ENCODE measurements at places on chromosomes 7 and 10.
A peak's percentile ranks its signal among the peaks of the same experiment; 100 is the strongest.

- no peak for DNase-seq
Observed at GRCh38 chr10:102581401-102581800, 62.9 kb upstream of the TRIM8 start.

DNA sequence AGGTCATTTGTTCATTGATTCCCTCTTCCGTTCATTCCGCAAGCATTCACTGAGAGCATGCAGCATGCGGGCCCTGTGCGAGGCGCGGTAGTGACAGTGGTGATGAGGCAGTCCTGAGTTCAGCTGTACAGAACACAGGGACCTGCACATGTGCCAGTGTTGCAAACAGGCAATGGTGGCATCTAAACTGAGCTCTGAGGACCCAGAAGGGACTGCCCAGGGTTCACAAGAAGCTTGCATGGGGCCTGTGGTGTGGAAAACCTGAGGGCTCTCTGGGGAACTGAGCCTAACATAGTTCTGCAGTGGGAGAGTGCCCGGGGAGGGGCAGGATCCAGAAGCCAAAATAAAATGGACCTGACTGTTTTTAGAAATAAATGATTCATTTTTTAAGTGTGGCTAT, 13.2 kb downstream of the ZNF488 start:
- DNase-seq: no peak

- DNase-seq: no peak
Observed at GRCh38 chr7:107638594-107638993, 22.0 kb upstream of the SLC26A4 start.

DNA sequence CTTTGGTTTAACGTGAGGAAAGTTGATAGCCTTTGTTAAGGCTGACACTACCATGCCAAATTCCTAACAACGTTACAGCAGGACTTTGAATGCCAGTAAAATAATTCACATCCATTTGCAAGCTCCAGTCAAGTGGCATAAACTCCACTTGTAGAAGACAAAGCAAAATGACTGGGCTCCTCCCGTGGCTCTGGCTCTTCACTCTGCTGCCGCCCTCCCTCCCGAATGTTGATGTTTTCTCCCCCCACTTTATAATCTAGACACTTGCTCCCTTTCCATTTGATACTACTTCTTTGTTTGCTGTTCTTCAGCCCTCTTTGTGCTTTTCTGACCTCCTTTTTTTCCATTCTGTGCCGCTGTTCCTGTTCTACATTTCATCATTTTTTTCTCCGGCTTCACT, 22.8 kb upstream of the ITGB8 start:
- peak; percentile 30 for DNase-seq

DNA sequence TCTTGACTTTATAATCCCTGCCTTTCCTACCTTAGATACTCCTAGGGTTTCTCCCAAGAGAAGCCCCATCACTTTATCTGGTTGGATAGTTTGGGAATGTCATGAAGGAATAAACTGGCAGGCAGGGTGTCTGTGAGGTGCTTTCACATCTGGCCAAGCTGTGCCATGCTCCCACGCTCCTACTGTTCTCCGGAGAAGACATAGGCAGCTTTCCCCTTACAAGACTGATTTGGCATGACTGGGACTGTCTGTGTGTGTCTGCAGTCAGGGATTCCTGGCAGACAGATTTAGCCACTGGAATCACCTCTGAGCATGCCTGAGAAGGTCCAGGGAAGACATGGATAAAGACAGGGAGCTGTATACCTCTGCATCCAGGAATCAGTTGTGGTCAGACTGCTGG, 45.3 kb downstream of the HK1 start:
- no peak for DNase-seq

DNA sequence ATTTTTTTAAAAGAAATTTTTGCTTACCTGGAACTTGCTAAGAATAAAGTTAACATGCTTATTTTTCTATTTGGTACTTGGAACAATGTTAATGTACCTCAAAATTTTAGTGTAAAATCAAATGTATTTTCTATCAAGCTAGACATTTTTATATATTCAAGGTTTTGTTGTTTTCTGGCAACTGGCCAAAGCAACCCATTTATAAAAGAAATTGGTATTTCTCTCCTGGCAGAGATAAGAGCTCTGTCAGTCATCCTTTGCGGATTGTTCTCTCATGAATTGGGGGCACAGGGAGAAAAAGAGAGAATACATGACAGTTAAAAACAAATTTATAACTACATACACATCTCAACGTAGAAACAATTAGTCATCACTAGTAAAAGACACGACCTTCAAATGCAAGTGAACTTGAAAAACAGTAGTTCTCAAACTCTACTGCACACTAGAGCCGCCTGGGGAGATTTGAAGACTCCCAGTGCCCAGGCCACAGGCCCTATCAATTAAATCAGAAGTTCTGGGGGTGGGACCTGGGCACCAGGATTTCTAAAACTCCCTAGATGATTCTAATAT, 152.4 kb upstream of the LAMB4 start:
- no peak for DNase-seq

DNA sequence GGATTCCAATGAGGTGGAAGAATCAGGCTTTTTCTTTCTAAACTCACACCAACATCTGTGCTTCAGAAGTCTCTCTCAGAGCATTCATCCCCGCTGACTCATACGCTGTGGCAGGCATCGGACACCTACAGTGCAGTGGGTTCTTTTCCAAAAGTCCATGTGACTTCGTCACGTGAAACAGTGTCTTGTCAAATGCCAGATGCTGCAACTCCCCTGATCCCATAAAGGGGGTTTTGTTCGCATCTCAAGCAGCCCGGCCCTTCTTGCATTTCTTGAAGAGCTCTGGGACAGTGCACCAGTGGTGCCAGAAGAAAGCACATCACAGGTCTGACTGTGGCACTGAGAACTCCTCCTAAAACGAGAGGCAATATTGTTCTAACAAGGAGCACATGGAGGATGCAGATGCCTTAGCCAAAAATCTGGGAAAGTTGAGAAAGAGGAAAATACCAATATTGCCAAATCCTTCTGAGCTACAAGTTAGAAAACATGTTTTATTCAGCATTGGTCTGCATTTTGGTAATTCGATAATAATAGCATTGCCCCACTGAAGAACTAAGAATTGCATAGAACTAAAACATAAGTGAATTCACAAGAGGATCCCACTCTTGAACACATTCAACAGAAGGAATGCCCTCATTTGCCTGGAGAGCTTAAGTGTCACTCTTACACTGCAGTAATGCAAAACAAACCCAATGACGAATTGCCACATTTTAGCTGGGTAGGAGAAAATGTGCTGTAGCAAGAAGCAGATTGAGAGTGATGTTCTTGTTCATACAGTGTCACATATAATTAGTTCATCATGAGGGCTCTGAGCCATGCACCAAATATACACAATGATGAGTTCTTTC, 204.4 kb downstream of the CXCL12 start:
- no peak for DNase-seq

GRCh38 chr10:1677307-1677939, 59.9 kb downstream of the ADARB2 start:
- peak; percentile 1 for DNase-seq

GRCh38 chr10:49690698-49691356, 11.4 kb downstream of the C10orf53 start:
- DNase-seq: no peak

DNA sequence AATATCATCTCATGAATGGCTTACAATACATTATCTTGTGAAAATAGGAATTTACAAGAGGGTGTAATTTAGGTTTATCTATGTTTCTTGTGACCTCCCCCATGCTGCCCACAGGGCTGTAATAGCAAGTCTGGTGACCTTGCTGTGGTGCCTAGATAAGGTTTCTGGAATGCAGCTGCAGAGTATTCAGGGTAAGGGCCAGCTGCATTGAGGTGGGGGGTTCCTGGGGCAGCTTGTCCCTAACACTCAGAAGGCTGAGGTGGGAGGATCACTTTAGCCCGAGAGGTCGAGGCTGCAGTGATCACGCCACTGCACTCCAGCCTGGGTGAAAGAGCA, 5.3 kb upstream of the DHTKD1 start:
- no peak for DNase-seq

- no peak for DNase-seq
Observed at GRCh38 chr7:105719919-105720318, 138.6 kb upstream of the EFCAB10 start.

DNA sequence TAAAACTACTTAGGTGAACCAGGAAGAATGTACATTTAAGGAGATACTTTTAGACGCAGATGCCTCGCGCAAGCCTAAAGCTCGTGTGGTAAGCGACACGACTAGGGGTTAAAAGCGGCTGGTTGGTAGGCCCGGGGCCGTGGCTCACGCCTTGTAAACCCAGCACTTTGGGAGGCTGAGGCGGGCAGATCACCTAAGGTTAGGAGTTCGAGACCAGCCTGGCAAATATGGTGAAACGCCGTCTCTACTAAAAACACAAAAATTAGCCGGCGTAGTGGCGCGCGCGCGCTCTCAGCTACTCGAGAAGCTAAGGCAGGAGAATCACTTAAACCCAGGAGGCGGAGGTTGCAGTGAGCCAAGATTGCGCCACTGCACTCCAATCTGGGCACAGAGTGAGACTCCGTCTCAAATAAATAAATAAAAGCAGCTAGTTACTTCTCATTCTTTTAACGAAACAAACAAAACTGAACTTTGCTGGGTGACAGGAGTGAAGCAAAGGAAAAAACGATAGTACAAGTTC, 879 bp downstream of the NUDT5 start:
- DNase-seq: no peak

DNA sequence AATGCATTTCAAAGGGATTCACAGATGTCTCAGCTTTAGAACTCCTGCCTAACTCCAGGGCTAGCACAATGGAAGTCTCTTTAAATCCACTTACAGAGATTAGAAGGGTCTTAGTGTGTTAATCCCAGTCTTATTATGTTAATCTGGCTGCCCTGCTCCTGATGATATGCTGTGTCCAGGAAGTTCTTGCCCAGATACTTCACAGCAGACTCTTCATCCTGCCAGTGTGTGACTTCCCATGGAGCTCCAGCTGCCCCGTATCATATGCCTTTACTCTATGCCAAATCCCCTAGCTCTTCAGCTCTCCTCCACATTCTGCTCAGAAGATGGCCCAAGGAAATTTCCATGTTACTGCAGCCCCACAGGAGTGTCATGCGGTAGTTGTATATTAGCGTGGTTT, 533.8 kb downstream of the GALNT17 start:
- DNase-seq: no peak

DNA sequence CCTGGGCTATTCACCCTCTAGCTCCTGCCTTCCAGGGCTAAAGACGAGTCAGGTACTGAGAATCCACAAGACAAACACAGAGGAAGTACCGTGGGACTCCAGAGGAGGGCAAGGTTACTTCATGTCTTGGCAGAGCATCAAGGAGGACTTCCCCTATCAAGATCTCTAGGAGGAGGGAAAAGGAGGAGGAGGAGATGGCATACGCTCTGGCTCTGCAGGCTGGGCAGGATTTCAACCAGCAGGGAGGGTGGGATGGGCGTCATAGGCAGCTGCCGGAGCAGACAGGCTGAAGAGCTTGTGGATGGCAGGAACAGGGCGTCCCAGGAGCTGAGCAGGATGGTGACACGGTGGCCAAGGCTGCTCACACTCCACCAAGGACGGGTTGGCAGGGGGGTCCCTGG, 21.3 kb downstream of the MDH2 start:
- no peak for DNase-seq

DNA sequence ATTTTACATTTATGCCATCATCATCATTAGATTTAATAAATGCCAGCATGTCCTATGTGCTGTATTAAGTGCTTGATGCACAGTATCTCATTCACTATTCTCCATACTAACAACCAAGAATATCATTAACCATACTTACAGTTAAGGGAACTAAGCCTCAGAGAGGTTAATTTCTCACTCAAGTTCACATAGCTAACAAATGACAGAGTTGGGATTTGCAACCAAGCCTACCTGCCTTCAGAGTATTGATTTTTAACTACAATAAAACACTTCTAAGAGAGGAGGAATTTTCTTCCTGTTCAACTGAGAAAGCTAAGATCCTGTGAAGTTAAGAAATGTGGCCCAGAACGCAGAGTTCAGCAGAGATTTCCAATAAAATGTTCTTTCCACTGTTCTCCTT, 403.0 kb downstream of the KCNMA1 start:
- DNase-seq: no peak

DNA sequence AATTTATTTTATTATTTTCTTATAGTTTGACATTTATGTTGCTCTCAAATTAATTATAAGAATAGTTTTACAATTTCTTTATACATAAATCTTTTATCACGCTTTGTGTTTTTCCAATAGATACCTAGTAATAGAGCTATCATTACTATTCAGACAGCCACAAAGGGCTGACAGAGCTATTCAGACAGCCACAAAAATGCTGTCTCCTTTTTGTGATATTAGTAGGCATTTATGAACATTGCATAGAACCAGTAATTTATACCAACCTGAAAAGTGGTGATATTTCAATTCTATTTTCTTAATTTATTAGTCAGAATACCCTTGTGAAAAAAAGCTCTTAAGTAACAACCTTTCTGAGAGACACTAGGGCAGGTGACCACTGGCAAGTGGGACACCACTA, 34.2 kb upstream of the IGFBP3 start:
- no peak for DNase-seq

DNA sequence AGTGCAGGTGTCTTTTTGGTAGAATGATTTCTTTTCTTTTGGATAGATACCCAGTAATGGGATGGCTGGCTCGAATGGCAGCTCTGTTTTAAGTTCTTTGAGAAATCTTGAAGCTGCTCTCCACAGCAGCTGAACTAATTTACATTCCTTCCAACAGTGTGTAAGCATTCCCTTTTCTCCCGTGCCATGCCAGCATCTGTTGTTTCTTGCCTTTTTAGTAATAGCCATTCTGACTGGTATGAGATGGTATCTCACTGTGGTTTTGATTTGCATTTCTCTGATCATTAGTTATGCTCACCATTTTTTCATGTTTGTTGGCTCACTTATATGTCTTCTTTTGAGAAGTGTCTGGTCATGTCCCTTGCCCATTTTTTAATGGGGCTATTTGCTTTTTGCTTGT, 486.3 kb downstream of the GALNT17 start:
- DNase-seq: no peak

- no peak for DNase-seq
Observed at GRCh38 chr7:157784041-157784835, 447.4 kb downstream of the DNAJB6 start.

GRCh38 chr7:148507787-148508186, 82.8 kb upstream of the C7orf33 start:
- no peak for DNase-seq

DNA sequence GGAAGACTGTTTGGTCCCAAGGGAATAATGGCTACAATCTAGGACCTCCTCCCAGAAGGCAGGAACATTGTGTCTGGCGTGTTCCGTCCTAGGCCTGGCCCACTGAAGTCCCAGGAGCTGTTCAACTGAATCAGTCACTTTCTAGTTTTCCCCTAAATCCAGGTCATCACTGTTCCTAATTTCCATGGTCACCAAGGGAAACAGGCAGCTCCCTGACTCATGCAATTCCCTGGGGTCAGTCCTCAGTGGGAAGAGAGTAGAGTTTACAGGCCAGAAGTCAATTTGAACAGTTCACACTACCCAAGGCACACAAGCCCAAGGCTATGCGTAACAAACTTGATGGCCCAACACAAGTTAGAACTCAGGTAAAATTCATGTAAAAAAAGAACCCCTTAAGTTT, 44.0 kb downstream of the CREB3L2 start:
- no peak for DNase-seq

GRCh38 chr10:34323192-34323591, 491.9 kb downstream of the PARD3 start:
- DNase-seq: no peak

Data from NCI-H2107 (cell line).